Stimulated activated CD8-positive, alpha-beta memory T cell treated with anti-CD3 and anti-CD28 coated beads, Interleukin-7, amount 100 ng/mL, for 24 hours (primary cell): ENCODE measurements at places on chromosomes 1 and 21.

- no peak for DNase-seq
Measured at GRCh38 chr1:156045076-156045475, 8.5 kb downstream of the UBQLN4 start.

DNA sequence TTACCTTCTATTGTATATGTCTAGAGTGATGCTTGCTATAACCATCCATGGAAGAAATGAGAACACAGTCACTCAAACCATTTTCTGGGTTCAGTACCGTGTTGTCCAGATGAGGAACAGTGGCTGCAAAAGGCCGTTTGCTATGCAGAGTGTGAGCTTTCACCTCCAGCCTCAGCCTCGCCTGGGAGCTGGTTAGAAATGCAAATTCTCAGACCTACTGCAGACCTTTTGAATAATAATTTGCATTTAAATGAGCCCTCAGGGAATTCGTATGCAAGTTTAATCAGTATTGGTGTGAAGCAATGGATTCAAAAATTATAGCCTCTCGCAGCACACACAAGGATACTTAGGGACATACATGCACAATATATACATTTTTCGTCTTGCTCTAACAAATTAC lies 24.1 kb downstream of the KCNJ15 start:
- no peak for DNase-seq

DNA sequence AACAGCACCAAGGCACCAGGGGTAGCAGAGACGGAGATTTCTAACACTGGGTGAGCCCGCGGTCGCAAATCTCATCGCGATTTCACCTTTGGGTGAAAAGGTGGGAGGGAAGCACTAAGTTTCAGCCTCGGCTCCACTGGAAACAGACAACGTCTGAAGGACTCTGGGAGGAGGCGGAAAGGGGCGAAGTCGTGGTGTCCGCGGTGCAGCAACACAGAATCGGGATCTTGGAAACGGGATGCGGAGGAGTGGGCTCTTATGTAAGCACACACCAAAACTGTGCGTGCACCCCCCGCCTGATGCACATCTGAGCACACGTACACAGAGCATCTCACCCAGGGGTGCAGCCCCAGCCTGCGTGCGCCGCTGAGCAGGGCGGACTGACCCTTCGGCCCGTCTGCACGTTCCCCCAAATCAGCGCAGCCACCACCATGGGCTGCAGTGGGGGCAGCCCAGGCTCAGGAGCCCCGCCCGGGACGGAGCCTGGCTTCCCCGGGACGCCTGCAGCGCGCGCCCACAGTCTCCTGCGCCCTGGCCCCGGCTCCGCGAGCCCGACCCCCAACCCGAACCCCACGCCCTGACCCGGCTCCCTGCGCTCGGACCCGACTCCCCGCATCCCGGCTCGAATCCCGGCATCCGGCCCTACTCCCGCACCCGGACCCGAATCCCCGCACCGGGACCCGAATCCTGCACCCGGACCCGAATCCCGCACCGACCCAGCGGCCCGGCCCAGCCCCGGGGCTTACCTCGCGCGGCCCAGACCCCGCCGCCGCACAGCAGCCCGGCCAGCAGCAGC lies 670 bp downstream of the CLSTN1 start:
- no peak for DNase-seq

GRCh38 chr1:187245201-187245600 lies 416.5 kb downstream of the PLA2G4A start:
- DNase-seq, result no peak

DNA sequence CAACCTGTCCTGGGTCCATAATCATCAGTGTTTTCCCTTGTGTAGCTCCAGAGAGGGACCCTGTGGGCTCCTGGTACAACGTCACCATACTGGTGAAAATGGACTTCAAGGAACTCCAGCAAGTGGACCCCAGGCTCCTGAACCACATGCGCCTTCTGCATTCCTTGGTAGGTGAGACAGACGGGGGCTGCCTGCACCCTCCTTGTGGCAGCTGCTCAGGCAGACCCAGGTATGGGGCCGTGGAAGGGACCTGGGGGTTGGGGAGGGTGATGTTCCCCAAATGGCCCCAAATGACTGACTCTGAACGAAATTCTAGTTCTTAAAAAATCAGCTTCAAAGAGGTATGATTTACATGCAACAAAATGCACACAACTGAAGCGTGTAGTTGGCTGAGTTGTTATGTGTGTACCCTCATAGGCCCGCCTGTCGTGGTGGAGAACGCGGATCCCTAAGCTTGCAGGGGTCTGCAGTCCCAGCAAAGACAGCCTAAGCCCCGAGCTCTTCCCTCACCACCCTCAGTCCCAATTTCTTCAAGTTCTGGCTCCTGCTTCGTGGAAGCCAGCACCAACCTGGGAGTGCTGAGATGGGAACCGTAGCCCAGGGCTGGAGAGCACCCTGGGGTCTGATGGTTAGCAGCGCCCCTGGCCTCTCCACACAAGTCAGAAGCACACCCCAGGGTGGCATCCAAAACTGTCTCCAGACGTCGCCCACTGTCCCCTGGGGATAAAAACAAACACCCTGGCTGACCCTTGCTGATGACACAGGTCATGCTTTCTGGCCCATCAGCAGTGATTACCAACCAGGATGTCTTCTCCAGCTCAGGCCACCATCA lies 14.3 kb downstream of the UMODL1 start:
- no peak for DNase-seq

DNA sequence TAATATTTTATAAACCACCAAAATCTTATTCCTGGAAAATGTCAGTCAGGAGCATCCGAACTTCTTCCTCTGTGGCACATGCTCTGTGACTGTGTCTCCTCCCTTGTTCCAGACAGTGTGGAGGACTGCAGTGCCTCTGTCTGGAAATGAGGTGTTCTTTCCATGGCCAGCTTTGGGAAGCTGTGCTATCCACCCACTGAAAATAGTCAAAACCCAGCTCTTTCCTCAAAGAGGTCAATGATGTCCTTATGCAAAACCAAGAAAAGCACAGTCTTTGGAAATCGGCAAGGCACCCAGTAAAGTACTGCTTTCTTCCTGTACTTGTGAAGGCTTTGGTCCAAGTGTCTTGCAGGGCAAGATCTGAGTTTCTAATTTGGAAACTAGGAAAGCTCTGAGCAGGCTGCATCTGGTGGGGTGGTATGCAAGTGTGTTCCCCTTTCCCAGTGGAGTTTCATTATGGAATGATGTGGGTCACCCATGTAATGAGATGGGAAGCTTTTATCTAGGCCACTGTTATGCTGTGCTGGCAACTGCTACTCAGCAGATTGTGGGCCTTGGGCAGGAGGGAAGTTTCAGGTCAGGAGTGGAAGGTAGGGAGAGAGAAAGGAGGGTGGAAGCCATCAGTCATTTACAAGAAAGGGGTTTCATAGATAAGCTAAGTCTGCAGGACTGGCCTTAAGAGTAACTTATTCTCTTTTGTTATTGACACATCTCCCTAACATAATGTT lies 6.0 kb downstream of the KIAA0040 start:
- DNase-seq, result no peak
